ENCODE measurements at places on chromosomes 2 and 18.
A peak's percentile ranks its signal among the peaks of the same experiment; 100 is the strongest.

- DNase-seq = no peak
Observed at GRCh38 chr2:203584784-203585183, 49.7 kb upstream of the RAPH1 start.

GRCh38 chr18:78168526-78168925 is 811.1 kb upstream of the SALL3 start:
- DNase-seq = no peak

DNA sequence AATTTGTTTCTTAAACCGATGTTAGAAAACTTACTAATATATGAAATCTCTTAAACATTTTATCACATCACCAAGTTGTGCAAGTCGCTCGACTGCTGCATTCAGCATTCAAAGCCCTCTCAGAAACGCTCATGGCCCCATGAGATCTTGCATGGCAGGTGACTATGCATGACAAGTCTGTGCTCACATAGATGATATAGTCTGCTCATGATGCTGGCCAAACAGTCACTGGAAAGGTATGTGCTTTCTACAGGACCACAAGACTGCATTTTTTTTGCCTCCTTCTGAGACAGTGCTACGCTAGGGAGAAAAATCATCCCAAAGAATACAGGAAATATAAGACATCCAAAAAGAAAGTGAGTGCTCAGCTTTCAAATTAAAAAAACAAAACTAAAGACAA is 98.3 kb upstream of the ZBTB14 start:
- DNase-seq = no peak

- no peak for DNase-seq
Observed at GRCh38 chr2:238979636-238980035, 131.8 kb downstream of the TWIST2 start.

GRCh38 chr18:40272630-40273231 is 1682.3 kb upstream of the PIK3C3 start:
- DNase-seq = no peak

DNA sequence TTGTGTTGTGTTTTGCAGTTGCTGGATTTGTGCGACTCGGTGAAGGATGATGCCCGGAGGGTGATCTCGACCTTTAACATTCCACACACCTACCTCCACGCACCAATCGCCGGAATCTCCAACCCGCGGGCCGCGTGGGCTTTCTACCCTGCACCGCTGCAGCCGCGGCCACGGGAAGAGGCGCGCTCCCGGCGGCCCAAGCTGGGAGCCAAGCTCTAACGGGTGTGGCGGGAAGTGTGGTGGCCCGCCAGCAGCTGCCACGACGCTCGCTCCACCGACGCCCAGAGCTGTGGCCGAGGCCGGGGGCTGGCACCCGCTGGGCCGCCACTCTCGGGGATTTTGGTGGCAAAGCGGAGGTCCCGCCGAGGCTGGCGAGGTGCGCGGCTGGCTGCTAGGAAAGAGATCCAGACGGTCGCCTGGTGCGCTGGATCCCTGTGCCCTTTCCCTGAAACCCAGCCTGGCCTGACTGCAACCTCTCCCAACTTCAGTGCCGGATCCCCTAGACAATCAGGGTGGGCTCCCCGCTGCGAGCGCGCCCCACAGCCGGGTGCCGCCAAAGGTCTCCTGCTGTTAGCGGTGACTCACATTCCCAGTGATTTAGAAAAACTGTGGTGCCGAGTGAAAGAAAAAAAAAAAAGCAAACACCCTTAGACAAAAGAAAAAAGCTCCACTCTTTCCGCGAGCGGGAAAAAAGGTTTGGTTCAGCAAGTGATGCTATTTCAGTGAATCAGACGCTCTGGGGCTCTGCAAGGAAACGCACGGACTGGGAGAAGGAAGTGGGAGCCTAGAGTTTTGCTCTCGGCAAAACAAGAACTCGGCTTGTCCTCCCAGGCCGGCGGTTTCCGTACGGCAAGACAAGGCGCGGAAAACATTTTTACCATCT is 2.9 kb upstream of the BCL2L11 start:
- DNase-seq = peak; percentile 17

DNA sequence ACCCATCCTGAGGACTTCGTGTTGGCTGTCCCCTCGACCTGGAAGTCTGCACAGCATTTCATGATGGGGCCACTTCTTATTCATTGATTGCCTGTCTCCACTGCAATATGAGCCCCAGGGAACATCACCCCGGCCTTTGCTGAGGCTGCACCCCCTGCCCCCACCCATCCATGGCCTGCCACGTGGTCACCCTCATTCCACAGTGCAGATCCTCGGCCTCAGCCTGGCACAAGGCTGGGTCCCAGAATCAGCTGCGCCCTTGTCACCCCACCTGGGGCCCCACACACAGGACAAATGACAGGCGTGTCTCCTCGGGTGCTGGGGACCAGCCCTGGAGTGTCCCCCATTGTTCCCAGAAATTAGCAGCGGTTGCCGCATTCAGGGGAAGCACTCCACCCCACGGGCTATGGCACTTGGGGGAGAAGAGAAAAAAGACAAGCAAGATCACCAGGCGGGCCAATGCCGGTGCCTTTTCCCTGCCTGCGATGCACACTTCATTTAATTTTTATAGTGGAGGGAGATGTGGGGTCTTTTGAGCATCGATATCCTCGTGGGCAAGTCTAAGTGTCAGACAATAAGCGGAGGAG is 157.4 kb downstream of the INHBB start:
- no peak for DNase-seq

DNA sequence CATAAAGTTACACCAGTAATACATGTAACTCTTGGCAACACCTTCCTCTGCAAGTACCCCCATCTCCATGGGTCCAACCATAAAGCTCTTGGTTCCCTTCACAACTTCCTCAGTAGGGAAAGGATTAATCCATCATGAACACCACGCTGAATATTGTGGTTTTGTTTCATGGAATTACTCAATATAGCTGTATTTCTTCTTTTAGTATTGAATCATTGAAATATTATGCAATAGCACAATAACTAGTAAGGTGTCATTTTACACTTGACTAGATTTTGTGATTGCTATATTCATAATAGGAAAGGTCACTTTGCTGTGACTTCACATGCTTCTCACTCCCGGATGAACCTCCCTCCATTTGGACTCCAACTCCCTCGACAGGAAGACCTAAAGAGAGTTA is 29.7 kb upstream of the PID1 start:
- no peak for DNase-seq

DNA sequence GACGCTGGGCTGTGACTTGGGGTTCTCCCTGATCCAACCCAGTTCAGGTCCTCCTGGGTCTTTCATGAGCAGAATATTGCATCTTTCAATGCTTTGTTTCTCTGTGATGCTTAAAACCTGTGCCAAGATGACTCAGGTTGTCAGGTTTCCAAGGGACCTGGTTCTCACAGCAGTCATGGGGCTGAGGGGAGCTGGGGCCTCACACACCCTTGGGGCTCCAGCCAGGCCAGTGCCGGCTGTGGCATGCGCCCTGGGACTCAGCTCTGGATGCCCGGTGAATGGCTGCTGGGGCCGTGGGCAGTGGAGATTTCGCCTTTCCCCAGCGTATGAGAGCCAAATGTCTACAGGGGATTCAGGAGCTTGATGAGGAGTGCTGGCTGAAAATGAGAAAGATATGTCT is 29.6 kb downstream of the EDAR start:
- no peak for DNase-seq

DNA sequence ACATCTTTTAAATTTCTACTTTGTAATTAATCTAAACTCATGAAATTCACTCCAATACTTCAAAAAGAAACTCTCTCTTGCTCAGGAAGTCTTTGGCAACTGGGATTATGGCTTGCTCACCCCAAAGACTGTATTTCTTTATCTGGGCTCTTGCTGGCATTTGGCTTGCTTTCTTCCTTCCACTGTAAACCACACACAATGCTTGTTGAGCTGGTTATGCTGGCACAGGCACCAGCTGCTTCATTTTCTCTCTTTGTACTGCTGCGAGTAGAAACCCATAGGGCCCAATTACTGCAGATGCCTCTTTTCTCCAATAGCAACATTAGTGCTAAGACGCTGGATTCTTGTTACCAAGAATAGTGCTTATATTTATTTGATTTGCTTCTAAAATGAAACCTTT is 51.4 kb downstream of the SLC38A11 start:
- DNase-seq = no peak

DNA sequence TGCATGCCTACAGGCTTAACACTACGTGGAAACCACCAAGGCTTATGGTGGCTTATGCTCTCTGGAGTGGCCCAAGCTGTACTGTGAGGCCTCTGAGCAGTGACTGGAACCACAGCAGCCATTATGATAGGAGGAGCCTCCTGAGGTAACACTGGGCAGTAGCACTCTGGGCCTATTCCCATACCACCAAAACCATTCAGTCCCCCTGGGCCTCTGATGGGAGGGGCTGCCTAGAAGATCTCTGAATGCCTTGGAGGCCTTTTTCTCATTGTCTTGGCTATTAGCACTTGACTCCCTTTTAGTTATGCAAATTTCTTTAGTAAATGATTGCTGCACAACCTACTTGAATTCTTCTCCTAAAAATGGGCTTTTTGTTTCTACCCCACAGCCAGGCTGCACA is 985.0 kb downstream of the DPP10 start:
- DNase-seq = no peak

DNA sequence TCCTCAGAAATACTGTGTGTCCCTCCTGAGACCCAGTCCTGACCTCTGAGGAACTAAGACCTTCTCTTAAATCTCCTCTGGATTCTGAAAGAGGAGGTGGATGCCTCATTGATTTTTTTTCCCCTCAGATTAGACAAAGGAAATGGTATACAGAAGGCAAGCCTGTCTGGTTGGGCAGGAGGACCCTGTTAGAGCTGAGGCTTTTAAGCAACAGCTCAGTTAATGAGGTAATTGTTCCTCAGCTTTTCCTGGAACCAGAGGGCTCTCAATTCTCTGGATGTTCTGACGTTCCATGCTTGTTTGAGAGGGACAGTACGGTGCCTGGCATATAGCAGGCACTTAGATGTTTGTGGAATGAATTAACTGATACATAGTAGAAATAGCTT is 61.7 kb upstream of the MCFD2 start:
- DNase-seq = no peak

DNA sequence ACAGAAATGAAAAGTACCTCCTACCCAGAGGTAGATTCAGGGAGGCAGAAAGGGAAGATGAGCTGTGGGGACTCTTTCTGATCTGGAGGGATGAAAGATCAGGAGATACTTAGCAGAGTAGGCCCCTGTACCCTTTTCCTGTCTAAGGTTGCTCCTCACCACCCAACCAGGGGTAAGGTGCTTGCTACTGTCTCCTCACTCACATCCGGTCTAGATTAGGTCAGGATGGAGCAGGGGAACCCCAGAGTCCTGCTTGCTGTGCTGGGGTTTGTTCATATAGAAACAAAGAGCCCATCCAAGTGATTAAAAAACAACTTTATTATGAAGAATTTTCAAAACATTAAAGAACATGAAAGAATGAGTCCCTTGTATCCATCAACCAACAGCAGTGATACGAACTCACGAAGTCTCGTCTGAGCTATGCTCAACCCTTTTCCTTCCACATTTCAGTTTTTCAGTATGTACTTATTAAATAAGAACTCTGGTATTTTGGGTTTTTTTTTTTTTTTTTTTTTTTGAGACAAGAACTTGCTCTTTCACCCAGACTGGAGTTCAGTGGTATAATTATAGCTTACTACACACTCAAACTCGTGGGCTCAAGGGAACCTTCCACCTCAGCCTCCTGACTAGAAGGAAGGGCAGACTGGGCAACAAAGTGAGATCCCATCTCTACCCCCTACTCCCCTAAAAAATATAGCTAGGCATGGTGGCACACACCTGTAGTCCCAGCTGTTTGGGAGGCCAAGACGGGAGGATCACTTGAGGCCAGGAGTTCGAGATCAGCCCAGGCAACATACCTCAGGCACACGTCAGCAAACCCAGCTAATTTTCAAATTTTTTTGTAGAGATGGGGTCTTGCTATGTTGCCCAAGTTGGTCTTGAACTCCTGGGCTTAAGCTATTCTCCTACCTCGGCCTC is 28.5 kb upstream of the MCFD2 start:
- DNase-seq = no peak

GRCh38 chr2:215697496-215697895 is 261.6 kb upstream of the FN1 start:
- no peak for DNase-seq

- DNase-seq = no peak
Observed at GRCh38 chr2:25960920-25961319, 21.4 kb downstream of the KIF3C start.

GRCh38 chr2:144383571-144384100 is 136.3 kb downstream of the ZEB2 start:
- DNase-seq = no peak

DNA sequence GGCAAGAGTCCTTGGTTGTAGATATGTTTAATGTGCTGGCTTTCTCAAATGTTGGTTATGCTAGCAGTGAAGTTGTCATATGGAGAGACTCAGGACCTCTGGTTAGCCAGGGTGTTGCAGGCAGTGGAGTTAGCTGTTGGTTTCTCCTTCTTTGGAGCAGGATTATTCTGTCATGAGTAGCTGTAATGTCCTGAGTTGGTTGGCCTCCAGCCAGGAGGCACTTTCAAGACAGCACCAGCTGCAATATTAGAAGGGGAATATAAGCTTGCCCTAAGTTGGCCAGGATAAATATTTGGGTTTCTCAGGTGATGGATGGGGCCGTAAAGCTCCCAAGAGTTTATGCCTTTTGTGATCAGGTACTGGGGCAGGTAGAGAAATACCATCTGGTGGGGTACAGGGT is 65.5 kb downstream of the MSTN start:
- no peak for DNase-seq

GRCh38 chr18:9658087-9658641 is 43.8 kb upstream of the PPP4R1 start:
- DNase-seq = no peak

GRCh38 chr18:63837590-63837989 is 49.9 kb upstream of the SERPINB2 start:
- no peak for DNase-seq

DNA sequence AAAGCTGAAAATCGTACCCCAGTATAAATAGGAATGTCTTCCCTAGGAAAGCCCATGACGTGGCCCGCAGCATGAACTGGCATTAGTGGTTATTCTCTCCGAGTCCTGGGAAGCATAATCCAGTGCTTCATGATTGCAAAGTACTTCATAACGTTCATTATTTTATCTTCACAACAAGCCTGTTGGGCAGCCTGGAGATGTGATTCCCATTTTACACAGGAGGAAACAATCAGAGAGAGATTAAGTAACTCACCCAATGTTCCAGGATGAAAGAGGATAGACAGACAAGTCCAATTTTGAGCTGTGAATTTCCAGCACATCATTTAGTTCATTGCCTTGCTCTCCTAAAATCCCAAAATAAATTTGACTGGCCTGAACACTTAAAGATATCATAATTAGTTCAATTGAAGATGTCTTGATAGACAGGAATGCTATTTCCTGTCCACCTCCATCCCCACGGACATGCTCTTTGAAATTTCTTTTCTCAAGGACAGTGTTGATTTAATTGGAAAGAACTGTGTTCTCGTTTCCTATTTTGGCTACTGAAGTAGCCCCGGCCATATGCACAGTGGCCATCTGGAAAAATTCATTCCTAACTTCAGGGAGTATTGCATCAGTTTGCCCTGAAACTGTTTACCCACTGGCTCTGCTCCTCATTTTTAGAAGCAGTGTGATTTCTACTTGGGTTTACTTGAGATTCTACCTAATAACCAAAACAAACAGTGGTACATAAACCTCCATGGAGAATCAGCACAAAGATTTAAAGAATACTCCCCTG is 93.9 kb downstream of the VWC2L start:
- DNase-seq = no peak
